ENCODE measurements at places on chromosomes 6 and 20.

DNA sequence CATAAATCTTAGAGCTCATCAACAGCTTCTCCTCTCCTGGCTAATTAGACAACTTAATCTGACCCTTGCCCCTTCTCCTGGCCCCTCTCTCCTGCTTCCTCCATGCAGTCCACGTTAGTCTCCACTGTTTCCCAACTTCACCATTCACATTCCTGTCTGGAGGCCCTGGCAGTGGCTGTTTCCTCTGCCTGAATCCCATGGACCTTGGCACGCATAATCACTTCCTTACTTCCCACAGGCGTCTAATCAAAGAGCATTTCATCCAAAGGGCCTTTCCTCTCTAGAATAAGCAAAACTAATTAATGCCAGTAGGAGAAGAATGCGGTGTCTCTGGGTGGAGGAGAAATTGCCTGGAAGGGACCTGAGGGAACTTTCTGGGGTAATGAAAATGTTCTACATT lies 16.4 kb upstream of the XRN2 start:
- DNase-seq: no peak

GRCh38 chr6:82095091-82095490 lies 152.5 kb downstream of the IBTK start:
- DNase-seq: no peak

- no peak for DNase-seq
Observed at GRCh38 chr6:79648328-79648727, 17.2 kb downstream of the SH3BGRL2 start.

DNA sequence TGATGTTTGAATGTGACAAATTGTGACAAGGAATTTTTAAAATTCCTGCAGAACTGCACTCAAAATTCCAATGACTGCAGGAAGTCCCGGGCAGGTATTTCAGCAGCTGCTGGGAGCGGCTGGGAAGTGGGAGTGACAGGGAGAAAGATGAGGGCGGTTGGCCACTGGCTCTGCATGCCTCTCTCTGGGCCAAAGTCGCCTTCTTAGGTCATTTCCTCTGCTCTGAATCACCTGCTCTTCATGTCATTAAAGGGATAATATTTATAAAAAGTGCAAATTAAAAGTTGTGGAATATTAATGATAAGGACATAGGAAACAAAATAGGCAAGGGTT lies 43.9 kb downstream of the RAMACL start:
- DNase-seq: no peak

- DNase-seq: no peak
Observed at GRCh38 chr6:161429921-161430490, 156.1 kb upstream of the AGPAT4 start.

DNA sequence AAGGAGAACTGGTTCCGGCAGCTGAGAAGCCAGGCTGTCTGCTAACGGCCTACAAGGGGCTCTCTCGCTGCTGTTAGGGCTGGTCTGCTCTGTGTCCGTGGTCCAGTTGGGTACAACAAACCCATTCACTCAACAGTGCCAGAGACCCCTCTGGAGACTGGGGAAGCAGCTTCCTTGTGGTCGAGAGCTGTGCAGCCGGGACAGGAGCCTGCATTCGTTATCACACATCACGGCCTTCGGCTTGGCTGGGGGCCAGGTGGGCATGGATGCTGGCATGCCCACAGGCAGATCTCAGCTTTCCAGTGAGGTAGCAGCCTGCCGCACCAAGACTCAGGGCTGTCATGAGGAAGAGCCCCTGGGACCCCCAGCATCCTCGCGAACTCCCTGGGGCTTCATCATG lies 124.7 kb downstream of the PREX1 start:
- DNase-seq: no peak

DNA sequence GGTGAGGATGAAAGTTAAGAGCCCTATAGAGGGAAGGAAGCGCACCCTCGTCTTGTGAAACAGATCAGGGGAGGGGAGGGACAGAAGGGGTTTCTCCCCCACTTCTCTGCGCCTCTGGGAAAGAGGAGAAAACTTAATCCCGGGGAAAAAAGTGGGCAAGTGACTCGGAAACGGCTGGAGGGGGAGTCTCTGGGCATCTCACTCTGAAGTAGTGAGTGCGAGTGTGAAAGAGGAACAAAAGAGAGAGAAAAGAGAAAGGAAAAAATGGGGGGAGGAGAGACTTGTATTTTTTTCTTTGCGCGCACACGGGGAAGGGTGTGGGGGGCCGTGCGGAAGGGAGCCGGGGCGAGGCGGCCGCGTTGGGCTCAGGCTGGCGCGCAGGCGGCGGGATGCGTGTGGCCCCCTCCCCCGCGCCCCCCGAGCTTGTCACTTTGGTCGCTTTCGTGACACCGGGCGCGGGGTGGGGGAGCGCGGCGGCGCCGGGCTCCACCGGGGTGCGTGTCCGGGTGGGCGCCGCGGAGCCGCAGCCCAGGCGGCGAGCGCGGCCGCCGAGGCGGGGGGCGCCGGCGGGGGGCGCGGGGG lies 454 bp downstream of the L3MBTL3 start:
- no peak for DNase-seq

DNA sequence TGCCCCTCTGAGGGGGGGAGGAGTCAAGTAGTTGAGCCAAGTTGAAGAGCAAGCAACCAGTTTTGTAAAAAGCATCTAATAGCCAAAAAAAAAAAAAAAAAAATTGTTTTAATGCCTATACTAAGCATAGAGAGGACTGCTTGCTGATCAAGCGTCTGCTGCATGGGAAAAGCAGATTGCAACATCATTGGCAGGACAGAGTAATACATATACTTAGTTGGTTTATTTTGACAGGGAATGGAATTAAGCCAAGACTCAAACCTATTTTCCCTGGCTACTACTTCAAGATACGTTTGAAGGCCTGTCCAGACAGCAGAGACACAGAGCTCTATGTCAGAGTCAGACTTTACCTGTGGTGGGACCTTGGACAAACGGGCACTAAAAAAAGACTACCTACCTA lies 120.5 kb downstream of the RTN4IP1 start:
- no peak for DNase-seq

DNA sequence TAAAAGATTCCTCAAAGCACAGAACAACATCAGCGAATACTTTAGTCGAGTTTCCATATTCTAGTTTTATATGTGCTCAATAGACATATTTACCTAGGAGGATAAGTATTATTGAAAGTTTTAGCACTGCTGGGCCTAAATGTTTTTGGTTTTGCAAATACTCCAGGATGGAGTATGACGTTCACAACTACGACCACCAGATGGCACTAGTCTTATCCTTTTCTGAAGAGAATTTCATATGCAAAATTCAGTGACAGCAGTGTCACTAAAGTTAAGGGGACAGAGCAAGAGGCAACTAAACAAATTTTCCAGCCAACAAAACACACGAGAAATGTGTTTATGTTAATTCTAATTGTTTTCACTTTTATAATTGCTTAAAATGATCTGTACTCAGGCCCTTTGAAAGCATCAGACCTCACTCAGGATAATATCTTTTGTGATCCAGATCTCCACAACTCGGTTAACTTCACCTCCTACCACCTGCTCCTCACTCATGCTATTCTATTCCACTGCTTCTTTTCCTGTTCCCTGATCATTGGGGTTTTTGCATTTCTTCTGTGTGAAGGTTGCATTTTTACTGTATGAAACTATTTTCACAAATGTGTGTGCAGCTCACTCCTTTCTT lies 220.8 kb downstream of the TRDN start:
- DNase-seq: peak; percentile 50

GRCh38 chr6:44493593-44493992 lies 106.1 kb downstream of the CDC5L start:
- no peak for DNase-seq

DNA sequence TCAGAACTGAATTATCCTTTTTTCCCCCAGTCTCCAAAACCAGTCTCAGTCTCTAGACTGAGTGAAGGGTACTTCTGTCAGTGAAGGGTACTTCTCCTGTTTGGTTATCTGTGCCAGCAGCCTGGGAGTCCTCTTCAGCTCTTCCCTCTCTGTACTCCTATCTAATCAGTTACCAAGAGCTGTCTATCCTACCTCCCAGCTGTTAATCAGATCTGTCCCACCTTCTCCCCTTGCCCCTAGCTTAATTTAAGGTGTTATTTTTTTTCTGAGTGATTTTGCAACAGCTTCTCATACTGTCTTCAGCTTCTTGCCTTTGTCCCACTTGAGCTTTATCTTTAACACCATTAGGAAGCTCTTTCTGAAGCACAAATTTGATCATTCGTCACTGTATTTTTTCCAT lies 491.9 kb upstream of the SOX4 start:
- no peak for DNase-seq

DNA sequence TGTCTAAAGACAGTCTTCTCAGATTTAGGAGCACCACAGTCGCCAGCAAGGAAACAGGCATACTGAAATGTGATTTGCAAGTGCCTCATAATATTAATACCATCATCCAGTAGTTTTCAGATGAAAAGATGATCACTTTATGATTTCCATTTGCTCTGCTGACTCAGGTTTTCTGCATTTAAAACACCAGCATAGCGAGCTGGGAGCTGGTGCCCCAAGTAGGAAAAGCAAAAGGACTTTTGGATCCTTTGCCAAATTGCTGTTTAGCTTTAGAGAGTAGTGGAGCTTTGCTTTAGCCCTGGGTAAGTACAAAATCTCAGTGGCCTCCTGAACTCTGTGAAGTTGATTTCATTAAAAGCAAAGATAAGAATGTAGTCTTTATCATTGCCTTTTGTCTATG lies 78.5 kb downstream of the JAG1 start:
- no peak for DNase-seq

GRCh38 chr6:28542440-28543296 lies 17.0 kb downstream of the GPX5 start:
- peak; percentile 90 for DNase-seq

GRCh38 chr6:28211840-28212509 lies 13.1 kb upstream of the ZSCAN9 start:
- DNase-seq: no peak

DNA sequence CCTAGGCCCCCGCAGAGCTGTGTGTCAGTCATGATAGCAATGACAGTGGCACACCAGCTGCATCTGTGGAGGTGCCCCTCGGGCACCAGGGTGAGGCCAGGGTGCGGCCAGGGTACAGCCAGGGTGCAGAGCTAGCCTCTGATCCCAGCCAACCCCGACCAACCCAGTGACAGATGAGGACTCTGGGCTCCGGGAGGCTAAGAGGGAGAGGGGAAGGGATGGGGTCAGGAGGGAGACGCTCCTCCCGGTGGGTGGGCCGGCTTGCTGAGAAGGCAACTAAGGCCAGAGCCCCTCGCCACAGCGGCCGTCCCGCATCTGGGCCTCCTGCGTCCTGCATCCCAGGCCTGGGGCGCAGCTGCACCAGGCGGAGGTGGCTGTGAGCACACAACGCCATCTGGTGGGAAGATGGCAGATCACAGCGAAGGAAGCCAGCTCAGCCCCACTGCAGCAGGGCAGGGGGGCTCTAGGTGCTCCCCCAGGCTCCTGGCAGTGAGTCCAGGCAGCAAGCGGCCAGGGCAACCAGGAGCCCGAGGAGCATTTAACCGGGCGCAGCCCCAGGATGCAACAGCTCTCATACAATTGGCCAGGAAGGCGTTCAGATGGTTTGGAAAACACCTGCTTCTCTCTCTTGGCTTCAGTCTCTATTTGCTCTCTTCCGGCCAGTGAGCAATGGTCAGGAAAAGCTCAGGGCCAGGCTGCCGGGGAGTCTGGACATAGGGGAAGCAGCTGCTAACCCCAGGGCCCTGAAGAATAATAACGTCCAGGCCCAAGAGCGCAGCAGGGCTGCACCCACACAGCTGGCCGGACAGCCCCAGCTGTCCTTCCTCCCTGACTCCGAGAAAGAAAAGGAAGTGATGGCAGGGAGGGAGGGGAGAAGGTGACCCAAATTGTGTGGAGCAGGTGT lies 169.4 kb downstream of the TAF4 start:
- peak; percentile 12 for DNase-seq

DNA sequence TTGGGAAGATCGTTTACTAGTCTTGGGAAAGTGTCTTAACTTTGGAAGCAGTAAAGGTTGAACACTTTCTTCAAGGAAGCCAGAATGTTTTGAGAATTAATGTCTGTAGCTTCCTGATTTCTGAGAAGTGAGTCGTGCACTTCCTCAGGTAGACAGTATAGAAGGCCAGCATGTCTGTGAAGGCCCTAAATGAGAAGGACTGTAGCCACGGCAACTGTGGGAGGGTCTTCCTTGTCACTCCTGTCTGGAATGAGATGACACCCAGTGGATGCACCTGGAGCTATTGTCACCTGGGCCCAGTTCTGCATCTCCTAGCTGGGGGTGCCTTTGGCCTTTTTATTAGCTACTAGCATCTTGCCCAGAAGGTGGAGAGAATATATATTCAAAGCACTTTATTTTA lies 8.8 kb downstream of the STX16 start:
- no peak for DNase-seq

GRCh38 chr20:62677678-62678077 lies 31.0 kb upstream of the NTSR1 start:
- no peak for DNase-seq

- no peak for DNase-seq
Observed at GRCh38 chr20:23925789-23926525, 46.4 kb upstream of the CST5 start.

Data from HCT116 (cell line).